ENCODE measurements at places on chromosomes 2 and 18.

DNA sequence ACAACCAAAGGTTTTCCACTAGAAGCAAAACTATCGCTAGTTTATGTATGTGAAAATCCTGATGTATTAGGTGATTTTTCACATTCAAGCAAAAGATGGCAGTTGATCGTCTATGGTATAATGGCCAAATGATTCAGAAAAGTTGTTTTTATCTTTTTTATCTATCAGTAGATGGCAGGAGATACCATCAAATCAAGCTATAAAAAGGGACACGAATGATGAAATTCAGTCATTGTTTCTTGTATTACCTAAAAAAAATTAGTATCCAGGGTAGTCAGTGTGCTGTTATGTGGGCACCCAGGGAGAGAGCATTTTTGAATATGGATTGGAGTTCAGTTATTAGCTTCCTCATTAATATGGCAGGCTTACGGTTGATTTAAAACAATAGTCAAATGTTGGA, 22.9 kb upstream of the CAVIN2 start:
- no peak for DNase-seq

DNA sequence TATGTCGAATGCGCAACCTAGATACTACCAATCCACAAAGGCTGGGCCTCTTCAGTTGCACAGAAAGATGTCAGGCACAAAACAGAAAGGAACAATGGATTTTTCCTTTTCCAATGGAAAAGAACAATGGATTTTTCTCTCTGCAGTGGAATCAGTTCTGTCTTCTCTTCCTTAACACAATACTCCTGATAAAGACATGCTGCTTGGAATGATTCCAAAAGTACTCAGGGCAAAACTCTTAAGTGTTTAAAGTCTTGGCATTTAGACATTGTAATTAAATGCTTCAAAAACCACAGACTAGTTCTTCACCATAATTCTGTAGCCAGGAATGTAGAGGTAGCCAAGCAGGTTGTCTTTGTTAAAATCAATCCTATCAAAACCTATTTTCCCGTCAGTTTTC, 46.7 kb upstream of the FLACC1 start:
- no peak for DNase-seq

DNA sequence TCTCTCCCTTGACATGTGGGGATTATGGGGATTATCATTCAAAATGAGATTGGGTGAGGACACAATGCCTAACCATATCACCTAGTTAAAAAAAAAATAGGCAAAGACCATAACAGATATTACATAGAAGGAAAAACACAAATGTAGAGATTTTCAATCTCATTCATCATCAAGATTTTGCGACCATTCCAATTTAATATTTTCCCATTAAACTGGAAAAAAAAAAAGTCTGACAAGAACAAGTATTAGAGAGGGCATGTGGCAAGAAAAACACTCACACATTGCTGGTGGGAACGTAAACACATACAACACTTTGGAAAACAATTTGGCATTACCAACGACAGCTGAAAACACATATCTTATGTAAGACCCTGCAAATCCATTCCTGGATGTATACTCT, 71.0 kb upstream of the MYCN start:
- DNase-seq = no peak

GRCh38 chr2:27489118-27489497, 435 bp downstream of the IFT172 start:
- DNase-seq = peak; percentile 20

DNA sequence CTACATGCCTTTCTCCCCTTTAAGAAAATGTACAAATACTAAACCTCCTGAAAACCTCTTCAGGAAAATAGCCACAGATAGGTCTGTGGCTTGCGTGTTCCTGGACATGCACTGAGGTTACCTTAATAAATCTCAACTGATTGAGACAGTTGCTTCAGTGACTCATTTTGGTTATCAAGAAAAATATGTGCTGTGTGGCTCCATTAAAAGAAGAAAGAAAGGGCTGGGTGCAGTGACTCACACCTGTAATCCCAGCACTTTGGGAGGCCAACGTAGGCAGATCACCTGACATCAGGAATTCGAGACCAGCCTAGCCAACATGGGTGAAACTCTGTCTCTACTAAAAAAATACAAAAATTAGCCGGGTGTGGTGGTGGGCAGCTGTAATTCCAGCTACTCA, 27.1 kb downstream of the CREG2 start:
- DNase-seq = no peak

DNA sequence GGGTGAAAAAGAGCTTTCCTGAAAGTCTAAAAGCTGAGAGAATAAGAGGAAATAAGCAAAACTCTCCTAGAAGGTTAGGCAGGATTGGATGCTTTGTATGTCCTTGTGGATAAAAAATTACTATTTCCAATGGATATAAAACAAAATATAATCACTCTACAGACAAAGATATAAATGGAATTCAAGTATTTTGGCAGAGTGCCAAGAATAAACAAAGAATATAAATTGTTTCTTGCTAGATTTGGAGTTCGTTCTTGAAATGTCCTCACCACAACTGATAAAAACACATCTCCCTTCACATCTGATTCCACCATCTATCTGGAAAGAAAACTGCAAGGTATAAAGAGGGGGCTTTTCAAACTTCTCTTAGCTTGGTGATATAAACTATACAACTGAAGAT, 13.3 kb downstream of the SULT1C3 start:
- DNase-seq = no peak

DNA sequence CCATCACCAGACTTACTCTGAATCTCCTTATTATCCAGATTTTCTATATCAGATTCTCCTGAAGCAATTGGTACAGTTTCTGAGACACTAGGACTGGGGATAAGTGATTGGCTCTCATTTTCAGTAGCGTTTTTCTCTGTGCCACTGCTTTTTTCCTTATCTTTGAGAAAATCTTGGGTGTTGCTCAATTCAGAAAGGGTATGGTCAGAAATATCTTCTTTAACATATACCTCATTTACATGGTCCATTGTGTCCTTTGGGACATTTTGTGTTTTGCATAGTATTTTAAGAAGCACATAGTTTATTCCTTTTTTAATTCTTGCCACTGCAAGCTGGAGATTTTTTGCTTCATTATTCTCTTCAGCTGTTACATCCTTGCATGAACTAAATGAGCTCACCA, 56.6 kb upstream of the SCN9A start:
- DNase-seq = no peak

GRCh38 chr2:145736871-145737270, 1217.0 kb upstream of the ZEB2 start:
- no peak for DNase-seq

DNA sequence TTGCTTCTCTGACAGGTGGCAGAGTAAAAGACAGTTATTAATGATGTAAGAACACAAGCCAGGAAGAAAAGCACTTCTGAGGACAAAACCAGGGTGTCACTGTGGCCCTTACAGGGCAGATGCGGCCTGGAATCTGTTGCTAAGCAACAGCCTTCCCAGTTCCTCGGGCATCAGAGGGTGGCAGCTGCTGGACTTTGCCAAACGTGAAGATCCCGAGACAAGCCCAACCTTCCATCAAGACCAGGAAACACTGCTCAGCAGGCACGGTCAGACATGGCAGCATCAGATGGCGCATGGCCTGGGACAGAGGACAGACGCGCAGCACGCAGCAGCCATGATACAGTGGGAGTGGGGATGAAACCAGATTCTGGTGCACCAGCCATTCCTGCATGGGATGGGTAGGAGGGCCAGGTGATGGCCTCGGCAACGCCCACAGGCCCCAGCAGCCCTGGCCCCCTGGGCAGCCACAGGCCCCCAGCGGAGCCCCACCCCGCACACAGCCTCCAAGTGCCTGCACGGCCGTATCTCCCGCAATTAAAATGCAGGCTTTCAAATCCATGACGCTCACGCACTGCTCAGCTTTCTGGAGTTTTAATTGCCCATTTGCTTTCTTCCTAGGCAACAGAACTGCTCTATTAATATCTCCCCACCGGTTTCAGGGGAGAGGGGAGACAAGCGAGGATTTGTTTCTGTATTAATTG, 89.0 kb downstream of the EIPR1 start:
- no peak for DNase-seq

- no peak for DNase-seq
Measured at GRCh38 chr2:200101922-200102321, 146.5 kb downstream of the MAIP1 start.

GRCh38 chr2:8094526-8094925, 587.3 kb upstream of the ID2 start:
- DNase-seq = peak; percentile 10

DNA sequence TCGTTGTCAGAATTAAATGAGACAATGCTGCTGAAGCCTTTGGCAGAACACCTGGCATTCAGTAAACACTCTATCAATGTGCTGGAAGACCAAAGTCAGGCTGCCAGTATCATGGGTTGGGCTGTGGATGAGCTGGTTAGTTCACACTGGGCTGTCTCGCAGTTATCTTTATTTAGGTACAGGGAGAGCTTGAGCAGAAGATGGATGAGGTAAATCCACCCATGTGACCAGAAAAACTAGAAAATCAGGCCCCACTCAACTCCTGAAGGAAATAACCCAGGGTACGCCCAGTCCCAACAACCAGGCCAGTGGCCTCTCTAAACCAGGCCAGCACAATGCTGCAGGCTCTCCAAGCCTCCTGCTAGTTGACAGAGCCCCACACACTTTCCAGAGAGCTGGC, 330.3 kb downstream of the TNS1 start:
- no peak for DNase-seq

DNA sequence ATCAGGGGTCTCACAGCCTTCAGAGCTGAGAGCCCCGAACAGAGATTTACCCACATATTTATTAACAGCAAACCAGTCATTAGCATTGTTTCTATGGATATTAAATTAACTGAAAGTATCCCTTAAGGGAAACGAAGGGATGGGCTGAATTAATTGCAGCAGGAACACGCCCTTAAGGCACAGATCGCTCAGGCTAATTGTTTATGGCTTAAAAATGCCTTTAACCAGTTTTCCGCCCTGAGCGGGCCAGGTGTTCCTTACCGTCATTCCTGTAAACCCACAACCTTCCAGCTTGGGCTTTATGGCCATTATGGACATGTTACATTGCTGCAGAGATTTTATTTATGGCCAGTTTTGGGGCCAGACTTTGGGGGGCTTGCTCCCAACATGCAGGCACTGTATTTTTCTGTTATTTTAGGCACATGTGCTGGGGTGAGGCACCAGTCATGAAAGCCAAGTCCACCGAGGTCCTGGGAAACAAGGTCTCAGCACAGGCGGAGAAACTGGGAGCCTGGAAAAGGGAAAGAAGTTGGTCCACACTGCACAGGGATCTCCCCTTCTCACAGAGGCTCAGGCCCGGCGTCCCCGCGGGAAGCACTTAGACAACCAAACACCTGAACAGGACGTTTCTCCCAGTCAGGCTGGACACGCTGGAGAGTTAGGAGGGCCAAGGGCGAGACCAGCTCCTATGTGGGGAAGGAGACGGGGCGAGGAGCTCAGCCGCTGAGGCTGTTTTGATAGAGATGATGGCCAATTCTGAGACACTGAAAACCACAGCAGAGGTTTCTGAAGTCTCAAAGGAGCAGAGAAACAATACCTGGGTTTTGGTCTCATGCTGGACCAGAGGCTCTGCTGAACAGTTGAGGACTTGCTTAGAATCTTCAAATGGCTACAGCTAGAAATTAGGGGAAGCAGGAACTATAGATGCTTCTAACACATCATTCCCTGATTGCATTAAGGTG, 86.7 kb downstream of the TMEM18 start:
- no peak for DNase-seq

DNA sequence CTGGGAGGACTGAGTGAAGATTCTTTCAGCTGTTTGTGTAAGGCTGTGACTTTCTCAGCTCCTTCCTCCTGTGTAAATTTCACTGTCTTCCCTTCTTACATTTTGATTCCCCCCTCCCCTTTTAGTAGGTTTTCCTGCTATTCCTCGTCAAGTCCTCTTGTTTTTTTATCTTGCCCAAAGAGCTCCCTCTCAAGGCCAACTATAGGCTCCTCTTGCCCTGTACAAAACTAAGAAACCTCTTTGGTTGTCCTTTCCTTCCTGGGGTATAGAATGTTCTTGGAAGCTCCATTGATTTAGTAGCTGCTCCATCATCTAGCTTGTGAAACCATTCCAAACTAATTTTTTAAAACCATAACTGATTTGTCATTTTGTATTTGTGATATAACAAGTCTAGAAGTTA, 7.3 kb downstream of the CCDC121 start:
- peak; percentile 48 for DNase-seq

- no peak for DNase-seq
Measured at GRCh38 chr2:38690499-38691420, 24.8 kb downstream of the GALM start.

- DNase-seq = no peak
Measured at GRCh38 chr2:1662606-1663180, 81.6 kb downstream of the PXDN start.

- no peak for DNase-seq
Measured at GRCh38 chr2:233356546-233357308, 2.4 kb downstream of the DGKD start.

DNA sequence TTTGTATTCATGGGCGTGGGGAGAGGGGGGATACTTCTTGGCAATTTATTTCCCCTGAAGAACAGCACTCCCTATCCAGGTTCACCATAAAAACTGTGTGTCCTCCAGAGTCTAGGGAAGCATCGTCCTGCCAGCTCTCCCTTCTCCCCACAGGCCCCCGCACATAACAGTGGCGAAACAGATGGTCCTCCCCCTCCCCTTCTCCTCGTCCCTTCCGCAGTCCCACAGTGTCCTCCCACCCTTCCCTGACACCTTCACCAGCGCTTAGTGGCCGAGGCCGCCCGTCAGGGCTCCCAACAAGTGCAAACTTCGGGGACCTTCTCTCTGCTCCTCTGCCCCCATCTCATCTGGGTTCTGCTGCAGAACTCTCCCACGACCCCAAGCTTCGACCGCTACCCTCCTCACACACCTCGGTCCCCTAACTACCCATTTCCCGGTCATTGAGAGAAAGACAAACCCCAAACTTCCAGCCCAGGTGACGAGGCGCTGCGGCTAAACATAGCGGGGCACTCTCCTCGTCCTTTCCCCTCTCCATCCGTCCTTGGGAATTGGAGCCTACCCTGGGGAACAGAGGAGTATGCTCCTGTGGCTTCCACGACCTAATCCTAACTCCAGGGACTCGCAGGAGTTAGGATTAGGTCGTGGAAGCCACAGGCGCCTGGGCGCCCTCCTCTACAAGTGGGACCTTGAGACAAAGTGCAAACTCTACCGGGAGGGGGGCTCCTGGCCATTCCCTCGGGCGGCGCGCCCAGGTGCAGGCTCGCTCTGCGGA, 971 bp downstream of the ZNF385B start:
- DNase-seq = peak; percentile 73

GRCh38 chr2:42216694-42217093, 47.5 kb downstream of the EML4 start:
- DNase-seq = no peak

DNA sequence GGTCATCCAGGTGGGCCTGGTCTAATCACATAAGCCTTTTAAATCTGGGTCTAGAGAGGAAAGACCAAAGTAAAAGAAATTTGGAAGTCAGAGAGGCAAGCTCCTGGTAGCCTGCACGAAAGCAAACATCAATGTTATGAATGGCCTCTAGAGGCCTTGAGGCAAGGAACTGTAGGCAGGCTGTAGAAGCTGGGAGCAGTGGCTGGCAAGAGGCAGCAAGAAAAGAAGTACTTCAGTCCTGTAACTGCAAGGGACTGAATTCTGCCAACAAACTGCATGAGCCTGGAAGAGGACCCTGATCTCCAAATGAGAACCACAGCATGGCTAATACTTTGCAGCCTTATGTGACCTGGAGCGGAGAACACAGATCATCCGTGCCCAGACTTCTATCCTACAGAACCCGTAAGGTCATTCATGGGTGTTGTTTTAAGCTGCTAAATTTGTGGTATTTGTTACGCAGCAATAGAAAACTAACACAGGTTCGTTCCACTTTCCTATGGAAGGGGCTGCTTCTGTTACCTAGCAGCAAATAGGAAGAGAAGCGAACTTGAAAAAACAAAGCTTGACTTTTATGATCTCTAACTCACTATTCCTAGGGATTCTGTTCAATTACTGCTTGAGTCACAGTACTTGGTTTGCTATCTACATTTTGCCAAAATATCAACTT, 1.2 kb downstream of the IMMT start:
- DNase-seq = peak; percentile 28

GRCh38 chr2:20615466-20616241, 35.2 kb downstream of the HS1BP3 start:
- DNase-seq = no peak
